ENCODE measurements at places on chromosomes 2 and 18.

DNA sequence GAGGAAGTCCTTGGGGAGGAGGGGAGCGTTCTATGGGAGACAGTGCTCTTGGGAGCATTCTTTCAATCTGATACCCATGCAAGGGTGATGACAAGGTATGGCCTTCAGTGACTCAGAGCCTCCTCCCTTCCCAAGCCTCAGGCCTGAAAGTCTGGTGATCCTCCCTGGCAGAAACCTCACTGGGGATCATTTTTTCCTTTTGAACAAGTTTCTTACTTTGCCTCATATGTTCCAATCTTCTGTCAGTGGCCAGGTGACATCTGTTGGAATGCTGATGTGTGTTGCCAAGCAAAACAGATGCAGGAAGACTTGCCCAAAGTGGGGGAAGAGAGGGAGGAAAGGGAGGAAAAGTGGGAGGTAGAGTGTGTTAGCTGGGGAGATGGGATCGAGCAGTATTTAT, 224.8 kb downstream of the NEDD4L start:
- DNase-seq, result no peak

DNA sequence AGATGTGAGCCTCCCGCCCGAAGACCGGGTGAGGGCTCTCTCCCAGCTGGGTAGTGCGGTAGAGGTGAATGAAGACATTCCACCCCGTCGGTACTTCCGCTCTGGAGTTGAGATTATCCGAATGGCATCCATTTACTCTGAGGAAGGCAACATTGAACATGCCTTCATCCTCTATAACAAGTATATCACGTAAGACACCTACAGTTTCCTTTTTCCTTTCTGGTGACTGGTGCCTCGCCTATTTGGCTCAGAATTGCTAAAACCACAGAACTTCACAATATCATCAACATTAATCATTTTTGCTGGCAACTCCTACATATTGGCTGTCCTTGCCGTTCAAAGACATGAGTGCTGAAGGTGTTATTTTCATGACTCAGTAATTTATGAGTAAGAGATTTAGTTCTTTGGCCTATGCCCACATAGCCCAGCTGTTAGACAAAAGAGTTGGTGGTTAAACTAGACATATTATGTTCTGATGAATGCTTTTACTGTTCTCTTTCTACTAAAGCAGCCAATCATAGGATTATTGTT, 2.2 kb downstream of the STAMBP start:
- peak; percentile 25 for DNase-seq

DNA sequence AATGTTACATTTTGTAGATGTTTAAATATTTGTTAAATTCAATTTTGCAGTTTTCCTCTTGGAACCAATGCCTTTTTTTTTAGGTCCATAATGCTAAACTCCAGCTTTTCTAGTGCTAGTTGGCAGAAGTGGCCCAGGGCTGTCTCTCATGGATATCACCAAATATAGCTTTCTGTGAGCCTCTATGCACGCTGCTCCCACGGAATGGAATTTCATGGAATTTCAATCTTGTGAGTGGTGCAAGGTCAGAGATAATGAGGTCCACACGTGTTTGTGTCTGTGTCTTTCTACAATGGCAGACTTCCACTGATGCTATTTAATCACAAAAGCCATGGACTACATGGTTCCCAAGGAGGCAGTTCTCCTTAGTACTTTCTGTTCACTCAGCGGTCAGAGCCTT, 191.5 kb upstream of the PARD3B start:
- no peak for DNase-seq

- no peak for DNase-seq
Observed at GRCh38 chr2:39918886-39919285, 139.8 kb upstream of the THUMPD2 start.

- peak; percentile 62 for DNase-seq
Observed at GRCh38 chr2:209771474-209772289, at the start of gene UNC80. Gene UNC80, plus strand, starts transcription at chr2:209771832. Its CDS starts 241 bp downstream, at chr2:209772073.

DNA sequence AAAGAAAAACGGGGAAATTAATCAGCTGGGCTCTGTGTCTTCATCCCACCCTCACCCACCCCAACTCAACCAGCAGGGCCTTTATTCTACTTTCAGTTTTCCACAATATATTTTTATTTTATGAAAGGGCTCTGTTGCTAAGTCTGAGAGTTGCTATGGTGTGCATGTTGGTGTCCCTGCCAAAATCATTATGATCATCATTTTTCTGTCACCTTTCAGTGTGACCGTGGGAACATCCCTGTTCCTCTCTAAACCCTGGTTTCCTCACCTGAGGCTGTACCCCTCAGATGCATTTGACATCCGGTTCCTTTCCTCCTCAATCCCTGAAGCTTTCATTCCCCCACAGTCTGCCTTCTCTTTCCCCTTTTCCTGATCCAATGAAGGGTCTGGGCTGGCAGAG, 180.5 kb downstream of the ZFP36L2 start:
- no peak for DNase-seq

- DNase-seq, result no peak
Observed at GRCh38 chr18:62348474-62348873, 23.4 kb downstream of the TNFRSF11A start.

DNA sequence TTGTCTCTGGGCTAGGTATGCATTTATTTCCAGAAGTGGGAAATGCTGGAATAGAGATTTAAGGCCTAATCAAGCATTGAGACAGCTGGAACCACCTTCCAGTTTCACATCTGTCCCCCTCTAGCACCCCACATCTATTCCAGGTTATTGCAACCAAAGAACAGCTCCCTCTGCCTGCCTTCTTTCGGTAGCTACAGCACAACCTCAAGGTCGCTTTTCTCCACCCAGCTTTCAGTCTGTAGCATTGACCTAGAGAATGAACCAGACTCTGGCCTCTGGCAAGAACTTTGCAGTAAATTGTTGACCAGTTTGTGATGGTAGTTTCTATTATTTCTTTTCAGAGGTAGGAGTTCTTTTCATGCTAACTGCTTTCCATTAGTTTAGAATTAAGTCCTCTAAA, 484.2 kb downstream of the DLGAP1 start:
- peak; percentile 48 for DNase-seq

- DNase-seq, result no peak
Observed at GRCh38 chr2:239312081-239312511, 88.7 kb downstream of the HDAC4 start.

Measured in hematopoietic multipotent progenitor cell treated with erythropoietin and hydrocortisone succinate and interleukin-3 and kit ligand, for 6 days (in vitro differentiated cells).